ENCODE measurements at places on chromosomes 1 and 21.
A peak's percentile ranks its signal among the peaks of the same experiment; 100 is the strongest.

DNA sequence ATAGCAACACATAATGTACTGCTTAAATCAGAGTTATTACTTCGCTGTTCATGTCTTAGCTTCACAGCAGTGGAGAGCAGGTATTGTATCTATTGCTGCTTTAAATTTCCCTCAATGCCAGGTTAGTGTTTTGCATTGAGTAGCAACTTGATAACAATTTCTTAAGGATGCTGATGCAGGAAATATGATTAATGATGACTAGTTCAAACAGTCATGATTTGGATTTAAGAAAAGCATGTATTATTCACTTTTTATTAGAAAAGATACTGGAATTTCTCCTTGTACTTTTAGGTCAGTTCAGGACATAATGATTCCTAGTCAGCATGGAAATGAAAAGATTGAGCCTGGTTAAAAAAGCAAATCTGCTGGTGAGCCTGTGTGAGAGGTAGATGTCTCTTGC, 67.2 kb upstream of the ARHGAP29 start:
- DNase-seq: no peak

- DNase-seq: no peak
Measured at GRCh38 chr1:167504467-167504827, 13.9 kb downstream of the CD247 start.

- no peak for DNase-seq
Measured at GRCh38 chr1:101846820-101847219, 149.9 kb downstream of the OLFM3 start.

DNA sequence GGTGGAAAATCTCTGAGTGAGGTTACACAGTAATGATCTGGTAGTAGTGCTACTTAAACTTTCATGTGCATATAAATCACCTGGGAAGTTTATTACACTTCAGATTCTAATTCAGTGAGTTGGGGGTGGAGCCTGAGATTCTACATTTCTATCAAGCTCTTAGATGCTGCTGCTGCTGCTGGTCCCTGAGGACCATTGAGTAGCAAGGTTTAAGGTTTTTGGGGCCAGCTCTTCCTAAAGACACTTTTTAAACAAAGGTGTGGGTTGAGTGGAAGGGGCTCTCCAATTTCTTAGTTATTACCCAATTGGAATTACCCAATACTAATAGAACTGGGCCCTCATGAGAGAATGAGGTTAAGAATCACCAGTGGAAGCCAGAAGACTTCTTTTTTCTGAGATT, 29.5 kb downstream of the KCNA3 start:
- no peak for DNase-seq

GRCh38 chr21:44418876-44419230, 36.5 kb upstream of the LRRC3 start:
- no peak for DNase-seq

DNA sequence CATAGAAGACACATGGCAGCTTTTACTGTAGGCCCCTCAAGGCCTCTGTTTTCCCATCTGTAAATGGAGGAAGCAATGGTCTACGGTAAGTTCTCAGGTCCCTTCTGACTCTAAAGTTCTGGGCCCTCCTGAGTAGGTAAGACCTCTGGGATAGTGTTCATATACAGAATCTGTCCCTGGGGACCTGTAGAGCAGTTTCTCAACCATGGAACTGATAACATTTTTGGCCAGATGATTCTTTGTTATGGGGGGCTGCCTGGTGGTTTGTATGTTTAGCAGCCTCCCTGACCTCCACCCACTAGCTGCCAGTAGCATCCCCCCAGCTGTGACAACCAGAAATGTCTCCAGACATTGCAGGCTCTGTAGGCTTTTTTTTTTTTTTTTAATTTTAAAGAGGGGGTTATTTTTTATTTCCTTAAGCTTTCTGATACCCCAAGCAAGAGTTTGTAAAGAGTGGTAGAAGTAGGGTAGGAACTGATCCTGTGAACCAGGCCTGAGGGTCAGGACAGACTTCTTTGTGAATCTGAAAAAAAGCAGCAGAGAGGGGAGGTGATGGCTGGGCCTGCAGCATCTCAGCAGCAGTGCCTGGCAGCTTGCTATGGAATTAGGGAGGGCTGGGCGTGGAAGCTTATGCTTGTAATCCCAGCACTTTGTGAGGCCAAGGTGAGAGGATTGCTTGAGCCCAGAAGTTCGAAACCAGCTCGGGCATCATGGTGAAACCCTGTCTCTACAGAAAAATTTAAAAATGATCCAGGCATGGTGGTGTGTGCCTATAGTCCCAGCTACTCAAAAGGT, 20.2 kb upstream of the TCEA3 start:
- no peak for DNase-seq

GRCh38 chr21:33893917-33894316, 21.7 kb downstream of the ATP5PO start:
- no peak for DNase-seq

- no peak for DNase-seq
Measured at GRCh38 chr1:151455231-151455630, 4.1 kb downstream of the POGZ start.

DNA sequence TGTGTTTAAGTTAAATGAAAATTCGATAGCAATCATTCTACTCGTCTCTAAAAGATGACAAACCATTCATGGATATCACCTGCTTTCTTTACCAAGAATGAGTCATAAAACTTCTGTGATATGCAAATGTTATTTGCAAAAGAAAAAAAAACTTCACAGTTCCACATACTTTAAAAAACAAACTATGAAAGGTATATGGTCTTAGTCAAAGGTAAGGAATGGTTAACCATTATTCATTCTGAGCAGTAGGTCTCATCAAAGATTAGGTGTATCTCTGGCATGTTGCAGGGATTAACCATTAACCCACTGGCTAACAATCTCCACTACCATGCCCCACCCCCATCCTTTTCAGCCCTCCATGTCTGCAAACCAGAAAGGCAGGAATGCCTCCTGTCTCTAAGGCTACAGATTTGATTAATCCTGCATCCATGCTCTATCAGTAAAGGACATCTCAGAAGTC, 44.4 kb downstream of the PTPN14 start:
- no peak for DNase-seq

- DNase-seq: no peak
Measured at GRCh38 chr1:88060112-88060673, 623.9 kb upstream of the PKN2 start.

- DNase-seq: no peak
Measured at GRCh38 chr1:200979574-200980451, 43.7 kb downstream of the KIF21B start.

- no peak for DNase-seq
Measured at GRCh38 chr1:162366149-162366548, 10.5 kb downstream of the SPATA46 start.

DNA sequence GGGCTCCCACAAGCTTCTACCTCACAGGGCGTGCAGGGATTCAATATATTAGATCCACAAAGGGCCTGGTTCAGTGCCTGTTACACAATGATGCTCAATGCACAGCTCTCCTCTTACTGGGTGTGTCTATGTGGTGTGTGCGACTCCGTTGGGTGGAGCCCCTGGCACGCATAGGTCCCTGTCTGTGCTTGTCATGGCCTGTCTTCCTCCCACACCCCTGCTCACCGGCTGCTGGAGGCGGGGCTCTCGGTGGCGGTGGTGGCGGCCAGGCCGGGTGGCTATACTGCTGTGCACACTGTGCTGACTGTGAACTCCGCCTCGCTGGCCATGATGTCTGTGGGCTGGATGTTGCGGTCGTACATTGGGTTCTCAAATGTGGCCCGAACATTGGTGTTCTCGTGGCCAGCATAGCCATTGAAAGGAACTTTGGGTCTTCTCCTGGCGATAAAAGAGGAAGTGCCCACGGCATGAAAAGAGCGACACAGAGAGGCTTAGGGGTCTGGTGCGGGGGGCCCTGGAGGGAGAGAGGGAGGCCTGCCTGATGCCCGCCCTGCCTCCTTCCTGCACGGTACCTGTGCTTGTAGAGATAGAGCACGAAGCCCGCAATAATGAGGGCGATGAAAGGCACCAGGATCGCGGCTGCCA, 46.9 kb downstream of the ZSCAN20 start:
- DNase-seq: no peak

DNA sequence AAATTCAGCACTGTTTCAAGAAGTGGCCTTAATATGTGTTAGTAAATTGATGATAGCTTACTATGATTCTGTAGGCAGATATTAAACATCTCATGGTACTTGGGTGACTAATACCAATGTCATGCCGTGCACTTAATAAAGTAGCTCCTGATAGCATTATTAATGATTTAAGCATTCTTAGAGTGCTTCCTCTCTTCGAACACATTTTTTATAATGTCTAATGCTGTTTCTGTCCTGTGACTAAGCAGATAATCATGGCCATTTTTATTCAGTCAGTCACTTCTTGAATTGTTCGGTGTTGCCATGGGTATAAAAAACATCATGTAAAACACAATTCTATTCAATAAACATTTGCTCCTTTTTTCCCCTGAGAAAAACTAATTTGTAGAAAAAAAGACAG, 804.6 kb upstream of the ADGRL4 start:
- DNase-seq: peak; percentile 45

DNA sequence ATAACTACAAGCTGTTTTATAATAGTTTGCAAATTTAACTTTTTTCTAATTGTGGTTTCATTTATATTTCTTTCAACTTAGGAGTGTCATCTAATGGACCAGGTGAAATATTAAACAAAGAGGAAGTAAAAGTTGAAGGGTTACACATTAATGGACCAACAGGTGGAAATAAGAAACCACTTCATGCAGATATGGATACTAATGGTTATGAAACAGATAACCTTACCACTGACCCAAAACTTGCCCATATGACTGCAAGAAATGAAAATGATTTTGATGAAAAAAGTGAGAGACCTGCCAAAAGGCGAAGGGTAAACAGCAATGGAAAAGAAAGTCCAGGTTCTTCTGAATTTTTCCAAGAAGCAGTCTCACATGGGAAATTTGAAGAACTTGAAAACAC, 59.7 kb downstream of the MIER1 start:
- no peak for DNase-seq

GRCh38 chr1:1426496-1427105, 5.5 kb upstream of the ANKRD65 start:
- DNase-seq: no peak

DNA sequence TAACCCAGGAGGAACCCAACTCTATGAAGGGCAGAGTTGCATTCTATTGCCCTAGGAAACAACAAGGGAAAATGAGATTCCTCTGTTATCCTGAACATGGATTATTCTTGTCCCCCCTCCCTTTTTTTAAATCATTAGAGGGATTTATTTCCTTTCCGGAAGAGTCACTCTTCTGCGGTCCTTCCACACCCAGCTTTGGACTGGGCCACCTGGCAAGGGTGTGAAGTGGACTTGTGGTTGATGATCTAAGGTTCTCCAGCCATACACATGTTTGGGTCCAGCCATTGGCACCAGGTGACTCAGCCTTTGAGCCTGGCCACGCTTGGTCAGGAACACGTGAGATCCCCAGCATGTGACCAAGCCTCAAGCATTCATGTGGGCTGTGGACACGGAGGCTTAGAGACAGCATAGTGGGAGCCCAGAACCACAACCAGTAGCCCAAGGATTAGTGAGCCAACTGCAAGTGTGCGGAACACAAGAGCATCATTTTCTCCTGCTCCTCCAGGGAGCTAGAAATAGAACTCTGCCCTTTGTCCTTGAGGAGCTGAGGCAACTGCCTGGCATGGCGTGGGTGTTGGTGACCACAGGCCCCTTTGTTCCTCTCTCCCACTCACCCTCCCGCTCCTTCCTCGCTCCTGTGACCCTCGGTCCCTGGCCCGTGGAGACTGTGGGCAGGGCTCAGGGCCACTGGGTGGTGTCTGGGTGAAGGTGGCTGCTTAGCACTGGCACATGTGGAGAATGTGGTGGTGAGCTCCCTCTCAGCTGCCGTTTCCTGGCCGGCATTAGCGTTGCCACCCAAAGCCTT, 50.1 kb downstream of the NENF start:
- DNase-seq: no peak

- DNase-seq: no peak
Measured at GRCh38 chr1:52435650-52436049, 31.2 kb downstream of the PRPF38A start.

GRCh38 chr1:34975771-34976170, 9.4 kb downstream of the TMEM35B start:
- DNase-seq: no peak

- no peak for DNase-seq
Measured at GRCh38 chr1:230517786-230518185, 91.7 kb upstream of the PGBD5 start.

DNA sequence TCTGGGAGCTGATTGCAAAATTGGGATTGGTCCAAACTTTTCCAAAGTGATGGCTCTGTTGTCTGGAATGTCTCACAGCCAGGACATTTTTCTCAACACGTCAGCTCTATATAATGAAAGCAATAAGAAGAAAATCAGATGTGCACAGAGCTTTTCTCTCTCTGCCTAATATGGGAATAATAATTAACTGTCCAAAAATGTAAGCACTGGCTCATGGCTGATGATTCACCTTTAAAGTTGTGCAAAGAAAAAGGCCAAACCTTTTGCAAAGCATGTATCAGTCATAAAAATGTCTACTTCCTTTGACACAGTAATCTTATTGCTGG, 30.4 kb downstream of the ZNF281 start:
- DNase-seq: peak; percentile 84

DNA sequence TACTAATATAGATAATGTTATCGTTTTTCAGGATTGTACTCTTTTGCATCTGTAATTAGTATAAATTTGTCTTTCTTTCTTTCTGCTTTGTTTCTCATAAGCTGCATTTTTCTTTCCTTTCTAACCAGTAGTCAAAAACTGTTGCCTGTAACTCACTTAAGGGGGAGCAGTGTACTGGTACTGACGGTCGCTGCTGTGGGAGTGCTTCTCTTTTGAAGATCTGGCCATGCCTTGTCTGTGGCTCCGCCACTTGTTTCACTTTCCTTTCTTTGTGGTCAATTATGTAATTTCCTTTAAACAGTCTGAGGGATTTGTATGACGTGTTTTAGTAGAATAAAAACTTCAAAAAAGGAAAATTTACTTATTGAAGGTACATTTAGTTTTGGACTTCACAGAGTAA, 37.0 kb downstream of the MIA3 start:
- DNase-seq: no peak

- DNase-seq: no peak
Measured at GRCh38 chr1:116404699-116405098, 31.7 kb downstream of the ATP1A1 start.

DNA sequence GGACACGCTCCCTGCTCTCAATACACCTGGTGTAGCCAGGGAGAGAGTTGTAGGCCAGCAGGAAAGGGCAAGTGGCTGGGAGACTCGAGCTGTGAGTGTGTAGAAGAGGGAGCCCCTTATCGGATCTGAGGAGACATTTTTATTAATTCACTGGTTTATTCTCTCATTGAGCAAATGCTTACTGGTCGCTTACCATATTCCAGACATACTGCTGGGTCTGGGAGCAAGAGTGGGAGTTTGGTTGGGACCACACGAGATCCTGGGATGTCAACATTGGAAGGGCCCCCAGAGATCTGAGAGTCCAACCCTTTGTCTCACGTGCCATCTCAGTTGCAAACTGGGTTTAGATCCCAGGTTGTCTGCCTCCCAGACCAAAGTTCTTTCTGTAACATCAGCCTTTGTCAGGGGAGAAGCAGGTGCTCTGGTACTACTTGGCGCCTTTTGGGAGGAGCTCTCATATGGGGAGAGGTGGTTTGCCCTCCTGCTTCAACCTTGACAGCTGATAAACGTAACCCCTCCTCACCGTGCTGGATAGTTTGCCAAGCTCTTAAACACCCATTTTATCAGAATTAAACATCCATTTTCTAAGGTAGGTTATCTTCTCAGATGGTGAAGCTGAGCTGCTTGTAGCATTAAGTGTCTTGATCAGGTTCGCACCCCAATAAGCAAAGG, 742 bp downstream of the TMEM222 start:
- DNase-seq: no peak

All from HFF-Myc (cell line).